Glutamatergic neuron (in vitro differentiated cells): ENCODE measurements at places on chromosomes 5 and 9. TPM values are rescaled to one million over a fixed set of nuclear protein-coding genes. Genes with fewer than 3 reads are reported as not detected.

DNA sequence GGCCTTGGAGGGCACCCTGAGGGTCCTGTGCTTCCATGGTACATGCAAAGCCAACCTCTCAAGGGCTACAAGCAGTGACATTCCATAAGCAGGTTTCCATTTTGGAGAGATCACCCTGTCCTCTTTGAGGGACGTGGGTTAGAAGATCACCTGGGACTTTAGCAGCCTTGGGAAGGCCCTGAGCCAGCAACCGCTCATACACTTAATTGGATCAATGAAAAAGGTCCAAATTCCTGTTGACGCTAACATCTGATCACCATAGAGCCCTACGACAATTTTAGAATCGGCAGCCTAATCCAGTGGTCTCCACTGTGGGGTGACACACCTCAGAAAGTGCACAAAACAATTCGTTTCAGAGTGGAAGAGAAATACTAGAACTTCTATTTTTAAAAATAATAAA, 196.0 kb upstream of the NR3C1 start:
- no peak for DNase-seq

- DNase-seq: no peak
Observed at GRCh38 chr5:56279979-56280378, 46.8 kb upstream of the ANKRD55 start.

GRCh38 chr5:115496936-115497576, 47.5 kb downstream of the FEM1C start:
- no peak for DNase-seq

GRCh38 chr5:80904533-80905187, 55.5 kb upstream of the RASGRF2 start:
- DNase-seq: no peak

- DNase-seq: no peak
Observed at GRCh38 chr9:128898845-128899565, 17.1 kb downstream of the LRRC8A start.

GRCh38 chr9:98159301-98159700, 33.1 kb downstream of the CORO2A start:
- DNase-seq: no peak

DNA sequence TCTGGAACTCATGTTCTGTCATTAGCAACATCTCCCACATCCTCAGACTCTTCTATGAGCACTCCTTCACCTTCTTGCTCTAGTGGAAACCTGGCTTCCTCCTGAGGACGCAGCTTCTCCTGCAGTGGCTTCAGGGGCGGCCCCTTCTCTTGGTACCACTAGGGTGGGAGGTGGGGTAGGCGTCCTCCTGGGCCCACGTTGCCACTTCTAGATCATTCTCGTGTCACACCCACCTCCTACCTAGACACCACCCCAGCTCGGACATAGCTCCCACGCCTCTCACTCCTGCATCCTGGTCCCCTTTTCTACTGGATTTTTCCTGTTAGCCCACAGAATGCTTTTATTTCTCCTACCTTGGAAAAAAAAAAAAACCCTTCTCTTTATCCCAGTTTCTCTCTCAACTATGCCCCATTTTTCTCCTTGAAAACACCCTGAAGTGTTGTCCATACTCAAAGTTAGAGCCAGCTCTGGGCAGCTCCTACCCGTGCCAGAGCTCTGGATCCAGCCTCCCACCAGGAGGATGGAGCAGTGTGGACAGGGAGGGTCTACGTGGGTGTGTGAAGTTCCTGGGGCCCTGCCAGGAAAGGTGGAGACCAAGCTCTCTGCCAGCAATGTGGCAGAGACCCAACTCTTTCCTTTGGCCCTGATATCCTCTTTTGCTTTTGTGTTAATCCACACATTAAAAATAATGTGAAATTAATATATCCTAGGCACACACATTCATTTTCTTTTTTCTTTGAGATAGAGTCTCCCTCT, 179.2 kb downstream of the HSPA4 start:
- DNase-seq: no peak

DNA sequence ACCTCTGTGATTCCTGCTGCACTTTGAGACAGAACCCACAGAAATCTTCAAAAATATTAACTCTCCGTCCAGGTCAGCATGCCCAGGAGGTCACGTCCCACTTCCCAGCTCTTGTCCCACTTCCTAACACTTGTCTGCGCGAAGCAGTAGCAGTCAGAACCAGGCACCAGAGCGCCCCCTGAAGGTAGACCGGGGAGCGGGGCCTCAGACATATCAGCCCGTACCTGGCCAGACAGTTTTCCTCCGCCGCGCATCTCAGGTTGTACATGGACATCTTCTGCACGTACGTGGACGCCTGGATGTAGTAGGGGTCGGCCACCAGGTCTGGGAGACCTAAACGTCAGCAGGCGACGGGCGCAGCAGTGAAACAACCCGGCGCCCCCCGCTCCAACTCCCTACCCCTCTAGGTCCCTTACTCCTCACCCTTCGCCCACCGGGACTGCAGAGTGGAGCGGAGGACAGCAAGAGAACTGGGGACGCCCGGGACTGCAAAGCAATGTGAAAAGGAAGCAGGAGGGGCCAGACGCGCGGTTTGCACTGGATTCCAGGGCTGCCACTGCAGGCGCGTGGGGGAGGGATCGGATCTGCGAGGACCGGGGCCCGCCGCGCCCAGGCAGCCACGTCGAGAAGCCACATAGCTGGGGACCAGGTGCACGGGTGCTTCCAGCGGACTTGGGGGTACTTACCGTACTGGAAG, 1.2 kb downstream of the LOX start:
- peak; percentile 89 for DNase-seq

DNA sequence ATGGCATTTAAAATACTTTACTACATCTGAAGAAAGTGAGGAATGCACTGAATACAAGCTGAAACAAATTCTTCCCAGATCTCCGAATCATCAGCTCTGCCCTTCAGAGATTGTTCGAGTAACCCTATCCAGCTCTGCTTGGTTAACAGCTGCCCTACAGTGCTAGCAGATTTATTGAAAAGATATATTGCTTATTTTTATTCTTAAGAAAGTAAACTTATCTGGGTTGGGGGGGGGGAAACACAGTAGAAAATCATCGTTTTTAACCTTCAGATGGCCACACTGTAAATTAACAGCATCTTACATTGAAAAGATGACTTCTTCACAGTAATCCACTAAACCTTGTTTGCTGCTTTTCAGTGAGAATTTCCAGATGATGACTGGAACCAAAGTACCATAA, 210.8 kb downstream of the NFIB start:
- no peak for DNase-seq

GRCh38 chr5:168042284-168043068, 249.0 kb upstream of the WWC1 start:
- DNase-seq: no peak

- no peak for DNase-seq
Observed at GRCh38 chr9:8268216-8268878, 468.8 kb upstream of the DMAC1 start.

DNA sequence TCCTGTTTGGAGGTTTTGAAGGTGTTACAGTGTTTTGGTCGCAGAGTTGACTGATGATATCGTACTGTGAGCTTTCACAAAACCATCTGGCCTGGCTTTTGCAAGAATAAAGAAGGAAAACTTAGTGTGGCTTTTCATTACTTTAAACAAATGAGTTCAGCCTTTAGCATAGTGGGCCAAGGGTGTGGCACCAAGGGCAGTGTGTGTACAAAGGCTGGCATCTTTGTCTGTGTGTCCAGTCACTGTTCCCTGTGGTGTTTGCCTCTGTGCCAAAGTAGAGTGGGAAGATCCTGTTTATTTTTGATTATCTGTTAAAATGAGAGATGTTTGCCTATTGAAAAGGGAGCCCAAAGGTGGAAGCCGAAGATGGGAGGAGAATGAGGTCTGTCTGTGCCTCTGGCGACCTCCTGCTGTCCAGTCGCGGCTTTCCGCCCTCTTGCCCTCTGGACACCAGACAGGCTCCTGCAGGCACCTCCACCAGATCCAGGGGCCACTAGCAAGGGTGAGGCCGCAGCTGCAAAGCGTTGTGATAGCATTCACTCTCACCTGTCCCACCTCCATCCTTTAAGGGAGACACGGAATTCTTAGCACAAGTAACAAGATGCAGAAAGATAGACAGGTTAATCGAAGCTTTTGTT, 113.7 kb downstream of the TRIO start:
- DNase-seq: no peak

DNA sequence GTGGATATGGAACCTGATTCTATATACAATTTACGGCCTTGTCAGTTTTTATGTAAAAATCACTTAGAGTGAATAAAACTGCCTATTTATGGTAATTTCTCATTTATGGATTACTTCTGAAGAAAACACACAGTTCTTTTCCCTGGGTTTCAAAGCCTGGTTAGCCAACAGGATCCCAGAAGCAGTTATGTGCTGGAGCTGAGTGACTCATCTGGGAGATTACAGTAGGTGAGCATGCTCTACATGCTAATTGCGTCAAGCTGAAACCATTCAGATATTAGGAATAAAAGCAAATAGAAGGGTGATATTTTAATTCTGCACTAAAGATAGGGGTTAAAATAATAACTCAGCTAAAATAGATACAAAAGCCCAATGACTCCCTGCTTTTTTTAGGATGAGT, 47.8 kb downstream of the PDE4D start:
- DNase-seq: no peak

DNA sequence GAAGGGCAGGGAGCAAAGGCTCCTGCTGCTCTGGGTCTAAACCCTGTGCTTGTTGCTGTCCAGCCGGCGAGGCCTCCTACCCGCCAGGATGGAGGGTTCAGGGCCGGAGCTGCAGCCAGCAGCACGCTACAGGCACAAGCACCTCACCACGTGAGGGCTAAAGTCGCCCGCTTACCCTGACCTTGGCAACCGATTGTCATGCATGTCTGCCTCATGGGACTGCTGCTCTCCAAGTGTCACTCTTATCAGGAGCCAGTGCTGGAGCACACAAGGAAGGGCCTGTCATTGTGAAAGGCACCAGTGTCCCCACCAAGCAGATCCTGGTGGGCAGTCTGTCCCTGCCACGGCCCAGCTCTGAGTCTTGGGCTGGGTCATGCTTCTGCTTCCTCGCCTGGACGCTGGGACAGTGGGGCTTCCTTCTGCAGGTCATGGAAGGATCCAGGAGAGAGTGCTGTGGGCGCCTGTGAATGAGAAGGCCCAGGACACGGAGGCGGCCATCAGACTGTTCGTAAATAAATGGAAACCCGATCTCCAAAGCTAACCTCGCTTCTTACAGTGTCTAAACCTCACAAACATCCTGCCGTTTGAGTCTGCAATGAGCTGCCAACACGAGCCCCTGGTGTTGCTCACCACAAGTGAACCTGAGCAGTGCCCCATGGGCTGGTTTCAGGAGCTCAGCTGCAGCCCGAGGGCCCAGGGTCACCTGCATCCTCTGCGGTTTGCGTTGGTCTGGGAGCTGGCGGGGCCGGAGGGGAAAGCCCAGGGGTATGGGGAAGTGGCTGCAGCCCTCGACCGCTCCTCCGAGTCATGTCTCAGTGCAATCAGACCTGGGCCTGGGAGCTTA, 58.2 kb upstream of the RXRA start:
- DNase-seq: no peak

- DNase-seq: no peak
Observed at GRCh38 chr5:165609871-165610270, 2104.5 kb downstream of the MAT2B start.

GRCh38 chr5:170221327-170221741, 11.5 kb upstream of the C5orf58 start:
- no peak for DNase-seq

DNA sequence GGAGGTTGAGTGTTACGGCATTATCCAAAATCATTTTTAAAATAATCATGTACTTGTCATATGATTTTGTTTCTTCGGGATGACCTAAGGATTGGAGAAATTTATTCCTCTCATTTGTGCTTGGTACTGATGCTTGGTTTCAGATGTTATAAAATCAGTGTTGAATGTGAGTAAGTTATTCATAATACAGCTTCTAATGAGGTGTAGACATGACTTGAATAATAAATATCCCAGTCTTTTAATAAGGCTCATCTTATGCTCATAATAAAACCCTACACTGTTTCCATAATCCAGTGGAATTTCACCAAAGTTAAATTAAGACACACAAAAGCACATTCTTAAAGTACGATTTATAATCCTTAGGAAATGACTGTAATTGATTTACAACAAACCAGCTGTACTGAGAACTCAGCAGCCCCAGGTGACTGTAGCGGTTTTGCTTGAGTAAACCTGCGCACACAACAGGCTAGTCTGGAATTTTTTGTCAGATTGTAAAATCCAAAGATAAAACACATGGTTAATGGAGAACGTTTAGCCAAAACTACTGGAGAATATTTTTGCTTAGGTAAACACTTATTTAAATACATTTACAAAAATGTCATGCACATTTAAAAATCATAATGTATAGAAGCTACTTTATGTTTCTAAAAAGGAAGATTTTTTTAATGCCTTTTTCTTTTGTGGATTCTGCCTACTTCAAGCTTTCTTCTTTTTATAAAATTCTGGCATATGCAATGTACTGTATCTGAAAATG, 609.8 kb upstream of the GRAMD2B start:
- DNase-seq: no peak

DNA sequence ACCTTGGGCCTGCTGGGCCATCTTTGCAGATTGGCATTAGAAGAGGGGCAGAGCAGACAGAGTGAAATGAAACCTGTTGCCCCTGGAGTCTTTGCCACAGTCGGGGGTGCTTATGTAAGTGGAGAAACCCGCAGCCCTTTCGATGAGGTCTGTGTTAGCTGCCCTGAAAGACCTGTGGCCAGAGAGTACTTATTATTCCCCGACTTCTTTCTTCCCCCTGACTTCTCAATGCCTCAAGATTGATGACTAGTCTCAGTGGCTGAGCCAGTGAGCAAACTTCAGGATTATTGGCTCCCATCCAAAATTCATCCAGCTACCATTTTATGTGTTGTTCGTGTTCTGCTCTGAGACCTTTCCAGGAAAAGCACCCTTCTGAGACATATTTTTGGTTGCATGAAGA, 7.6 kb downstream of the NTRK2 start:
- DNase-seq: no peak

GRCh38 chr5:54785729-54786591, 199.4 kb downstream of the ESM1 start:
- no peak for DNase-seq

GRCh38 chr5:87390576-87391199, 22.0 kb downstream of the CCNH start:
- DNase-seq: no peak

INSL4 gene
- not detected for total RNA-seq

SOHLH1 gene
- not detected for total RNA-seq

LMBRD2 gene
- 32.8 TPM for total RNA-seq

PCDHGC3 gene
- 40.1 TPM for total RNA-seq

PDE6A gene
- total RNA-seq: not detected

OBP2B gene
- total RNA-seq: not detected

FRMD3 gene
- 20.7 TPM for total RNA-seq

GFI1B gene
- total RNA-seq: not detected

TMEM215 gene
- total RNA-seq: 0.27 TPM

KIF2A gene
- 91.7 TPM for total RNA-seq

ZNF169 gene
- 4.9 TPM for total RNA-seq

PLGRKT gene
- 16.3 TPM for total RNA-seq

PGM5 gene
- not detected for total RNA-seq

SMIM32 gene
- not detected for total RNA-seq

ZNF483 gene
- 6.5 TPM for total RNA-seq

QRFP gene
- total RNA-seq: not detected
